AG08396 (cell line): ENCODE measurements at places on chromosomes 13 and 19.

DNA sequence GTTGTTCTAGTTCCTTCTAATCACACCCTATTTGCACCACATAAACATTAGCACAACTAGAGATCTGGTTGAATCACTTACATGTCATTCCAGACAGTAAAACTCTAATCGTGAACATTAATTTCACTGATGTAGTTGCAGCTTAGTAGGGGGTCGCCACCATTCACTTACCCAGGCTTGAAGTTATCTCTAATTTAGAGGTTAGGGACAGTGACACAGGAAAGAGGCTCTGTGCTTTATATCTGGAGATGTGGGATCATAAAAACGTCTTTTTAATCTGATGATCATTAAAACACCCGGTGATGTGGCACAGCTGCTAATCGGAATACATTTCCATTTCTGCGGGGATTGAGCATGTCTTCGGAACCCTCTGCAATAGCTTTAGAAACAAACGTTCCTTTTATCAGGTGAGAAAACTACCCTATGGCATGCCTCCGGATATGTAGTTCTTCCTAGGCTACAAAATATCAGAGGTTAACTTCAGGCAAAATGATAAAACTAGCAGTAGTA is 523.0 kb downstream of the MYO16 start:
- no peak for DNase-seq

DNA sequence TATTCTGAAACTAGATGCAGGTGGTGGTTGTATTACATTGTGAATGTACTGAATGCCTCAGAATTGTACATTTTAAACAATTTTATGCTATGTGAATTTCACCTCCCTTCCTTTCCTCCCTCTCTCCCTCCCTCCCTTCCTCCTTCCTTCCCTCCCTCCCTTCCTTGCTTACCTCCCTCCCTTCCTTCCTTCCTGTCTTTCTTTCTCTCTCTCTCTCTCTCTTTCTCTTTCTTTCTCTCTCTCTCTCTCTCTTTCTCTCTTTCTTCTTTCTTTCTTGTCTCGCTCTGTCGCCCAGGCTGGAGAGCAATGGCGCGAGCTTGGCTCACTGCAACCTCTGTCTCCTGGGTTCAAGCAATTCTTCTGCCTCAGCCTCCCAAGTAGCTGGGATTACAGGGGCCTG is 37.2 kb downstream of the IER2 start:
- no peak for DNase-seq

DNA sequence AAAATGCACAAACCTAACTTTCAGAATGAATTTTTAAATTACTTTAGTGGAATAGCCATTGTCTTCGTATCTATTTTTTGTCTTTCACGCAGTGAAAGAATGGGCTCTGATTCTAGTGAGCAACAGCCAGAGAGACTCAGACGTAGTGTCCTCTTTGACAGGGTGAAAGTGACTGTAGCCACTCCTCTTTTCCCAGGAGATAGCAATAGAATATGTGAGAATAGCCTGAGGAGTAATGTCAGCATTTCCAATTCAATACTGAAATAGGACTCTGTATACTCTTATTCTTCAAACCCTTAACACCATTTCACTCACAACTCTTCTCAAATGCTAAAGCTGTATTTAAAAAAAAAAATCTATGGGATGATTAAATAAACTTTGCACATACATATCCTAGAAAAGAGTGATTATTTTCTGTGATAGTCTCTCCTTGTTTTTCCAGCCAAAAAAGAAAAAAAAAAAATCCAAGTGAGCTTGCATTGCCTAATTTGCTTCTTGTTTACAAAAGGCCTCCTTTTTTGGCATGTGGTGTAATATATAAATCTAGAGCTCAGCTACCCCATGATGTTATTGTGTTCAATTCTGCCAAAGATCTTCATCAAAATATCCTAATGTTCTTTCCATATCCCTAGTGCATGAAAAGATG is 626.1 kb upstream of the SLITRK6 start:
- no peak for DNase-seq

GRCh38 chr13:97967948-97968347 is 14.5 kb downstream of the IPO5 start:
- no peak for DNase-seq

DNA sequence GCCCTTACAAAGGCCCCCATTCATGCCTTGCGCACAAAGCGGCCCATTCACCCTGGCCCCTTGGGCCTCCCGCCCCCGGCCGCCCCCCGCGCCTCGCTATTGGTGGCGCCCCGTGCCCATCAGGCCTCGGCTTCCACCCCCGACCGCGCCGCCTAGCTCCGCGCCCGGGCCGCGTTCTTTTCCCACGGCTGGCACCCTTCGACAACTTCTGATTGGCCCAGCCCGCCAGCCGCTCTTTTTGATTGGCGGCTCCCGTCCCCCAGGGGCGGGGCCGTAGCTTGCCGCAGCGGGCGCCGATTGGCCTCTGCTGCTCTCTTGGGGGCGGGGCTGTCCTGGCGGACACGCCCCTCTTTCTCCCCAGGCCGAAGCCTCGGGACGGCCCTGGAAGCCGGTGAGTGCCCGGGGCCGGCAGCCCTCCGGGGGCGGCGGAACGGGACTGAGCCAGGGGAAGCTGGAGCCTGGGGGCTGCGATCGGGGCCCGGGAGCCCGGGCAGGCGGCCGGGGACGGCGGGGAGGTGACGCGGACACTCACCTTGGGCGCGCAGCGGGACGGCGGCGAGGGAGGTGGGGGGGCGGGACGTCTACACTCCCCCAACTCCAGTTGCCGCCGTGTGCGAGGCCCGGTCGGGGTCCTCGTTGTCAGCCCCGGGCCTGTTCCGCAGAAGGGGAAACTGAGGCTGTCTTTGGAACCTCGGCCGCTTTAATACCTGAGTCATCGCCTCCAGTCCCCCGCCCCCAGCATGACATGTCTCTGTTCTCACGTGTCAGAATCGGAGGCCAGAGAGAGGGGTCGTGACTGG is at the start of gene MYH14:
MYH14 (plus strand) TSS at position 342 of the 800 bp plus-strand sequence. CDS start 6,744 bp downstream, outside the sequence.
- peak; percentile 73 for DNase-seq

DNA sequence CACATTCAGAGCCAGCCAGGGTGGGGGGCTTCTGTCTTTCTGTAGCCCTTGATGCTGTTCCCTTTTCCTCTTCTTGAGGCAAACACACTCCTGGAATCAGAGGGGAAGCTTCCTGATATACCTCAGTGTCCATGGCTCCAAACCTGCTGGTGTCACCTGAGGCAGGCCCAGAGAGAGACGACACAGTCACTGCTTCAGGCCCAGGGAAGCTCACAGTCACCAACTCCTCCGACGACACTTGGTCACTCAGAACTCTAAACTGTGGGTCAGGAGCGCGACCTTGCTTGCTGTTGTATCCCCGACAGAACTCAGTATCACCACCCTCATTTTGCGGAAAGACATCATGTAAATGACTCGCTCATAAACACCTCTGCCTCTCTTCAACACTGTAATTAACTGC is 1.1 kb downstream of the ATP13A1 start:
- no peak for DNase-seq

DNA sequence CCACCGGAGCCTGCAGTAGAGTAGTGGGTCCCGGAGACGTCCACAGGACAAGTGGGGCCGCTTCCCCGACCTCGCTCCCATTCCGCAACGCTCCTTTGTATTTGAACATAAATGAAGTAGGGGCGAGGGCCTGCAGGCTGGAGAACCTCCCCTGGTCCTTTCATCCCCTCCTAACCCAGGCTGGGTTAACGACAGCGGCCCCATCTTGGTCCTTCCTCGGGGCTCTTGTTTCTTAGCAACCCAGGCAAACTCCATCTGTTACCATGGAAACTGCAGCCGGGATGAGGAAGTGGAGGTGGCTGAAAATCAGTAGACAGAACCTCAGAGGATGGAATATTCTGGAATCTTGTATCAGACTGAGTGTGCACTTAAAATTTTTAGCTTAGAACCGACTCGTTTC is 132.6 kb upstream of the USP29 start:
- DNase-seq, result no peak

DNA sequence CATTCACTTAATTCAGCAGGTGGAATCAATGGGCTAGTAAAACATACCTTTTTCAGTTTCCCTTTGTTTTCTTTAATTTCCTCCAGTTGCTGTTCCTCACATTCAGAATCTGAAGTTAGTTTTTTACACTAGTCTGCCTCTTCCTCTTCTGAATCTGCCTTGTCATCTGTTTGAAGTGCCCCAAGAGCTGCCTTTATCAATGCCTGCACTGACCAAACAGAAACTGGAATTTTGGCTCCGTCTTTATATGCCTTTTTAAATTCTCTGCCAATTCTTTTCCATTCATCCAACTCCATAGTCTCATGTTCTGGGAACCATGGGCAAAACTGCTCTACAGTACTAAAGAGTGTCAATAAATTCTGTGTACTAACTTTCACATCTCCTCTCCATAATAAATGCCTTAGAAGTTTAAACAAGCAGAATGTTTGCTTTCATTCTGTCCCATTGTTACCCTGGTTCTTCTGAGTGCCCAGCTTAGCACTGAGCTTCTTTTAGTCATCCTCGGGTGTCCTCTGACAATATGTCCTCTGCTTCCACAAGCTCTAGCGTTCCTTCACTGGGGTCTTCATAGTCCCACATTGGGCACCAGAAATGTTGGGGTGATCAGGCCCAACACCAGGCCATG is 154.2 kb downstream of the ZNF486 start:
- DNase-seq, result no peak

DNA sequence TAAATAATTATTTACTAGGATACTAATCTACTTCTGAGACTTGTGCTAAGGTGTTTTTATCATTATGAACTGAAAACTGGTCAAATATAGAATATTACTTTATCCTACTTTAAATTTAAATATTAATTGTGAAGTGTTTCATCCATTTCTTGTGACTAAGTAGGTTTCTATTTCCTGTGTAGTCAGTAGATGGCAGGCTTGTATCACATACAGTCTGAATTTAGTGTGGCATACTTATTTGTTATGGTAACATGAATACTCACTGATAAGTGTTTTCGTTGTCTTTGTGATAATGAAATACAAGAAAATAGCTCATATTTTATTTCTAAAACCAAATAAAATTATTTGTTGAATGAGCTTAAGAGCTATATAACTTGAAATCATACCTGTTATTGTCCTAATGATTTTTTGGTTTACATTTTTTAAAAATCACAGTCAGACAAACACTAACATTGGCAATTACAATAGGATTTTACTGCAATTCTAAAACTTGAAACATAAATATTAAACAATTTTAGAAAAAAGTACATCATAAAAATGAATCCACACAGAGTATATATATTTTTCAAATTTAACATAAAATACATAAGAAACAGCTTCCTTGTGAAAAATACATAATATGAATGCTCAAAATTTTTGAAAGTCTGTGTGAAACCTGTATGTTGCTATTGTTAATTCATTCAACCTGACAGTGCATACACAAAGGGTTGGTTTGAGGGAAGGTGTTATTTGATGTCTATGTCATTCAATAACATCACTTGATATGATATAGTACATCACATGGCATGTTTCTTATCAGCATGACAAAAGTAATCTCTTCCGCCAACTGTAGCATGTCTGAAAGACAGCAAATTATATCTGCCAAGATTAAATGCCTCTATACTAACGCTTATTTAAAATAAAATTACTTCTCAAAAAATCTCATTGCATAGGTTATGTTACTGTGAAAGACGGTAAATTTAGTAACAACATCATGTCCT is 904.8 kb upstream of the PCDH20 start:
- DNase-seq, result no peak

DNA sequence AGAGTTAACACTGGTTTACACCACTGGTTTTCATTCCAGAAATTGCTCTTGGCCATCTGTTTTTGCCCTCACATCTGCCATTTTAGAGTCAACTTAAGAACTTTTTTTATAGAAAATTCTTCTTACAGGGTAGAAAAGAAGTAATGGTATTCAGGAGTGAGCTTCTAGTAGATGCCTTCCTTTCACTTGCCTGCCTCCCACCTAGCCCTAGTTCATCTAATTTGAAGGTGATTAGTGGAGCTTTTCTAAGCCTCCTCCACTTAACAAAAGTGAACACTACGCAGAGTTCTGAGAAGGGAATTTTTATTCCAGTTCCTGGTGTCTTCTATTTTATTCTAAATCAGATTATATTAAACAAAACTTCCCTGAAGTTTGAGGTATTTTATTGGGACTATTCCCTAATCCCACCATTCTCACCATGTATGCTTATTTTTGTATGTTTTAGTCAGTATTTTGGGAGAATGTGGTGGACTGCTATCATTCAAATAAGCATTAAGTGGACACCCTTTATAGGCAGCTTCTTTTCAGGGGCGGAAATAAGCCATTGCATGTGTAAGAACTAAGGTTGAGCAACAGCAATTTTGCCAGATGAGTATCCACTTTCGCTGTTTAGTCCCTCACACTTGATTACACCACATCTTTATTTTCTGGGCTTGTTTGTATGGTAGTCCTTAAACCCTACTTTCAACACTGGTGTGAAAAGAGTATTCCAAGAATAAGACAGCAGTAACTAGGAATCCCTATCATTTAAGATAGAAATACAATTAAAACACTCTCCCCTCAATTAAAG is 156.9 kb downstream of the ENOX1 start:
- no peak for DNase-seq

DNA sequence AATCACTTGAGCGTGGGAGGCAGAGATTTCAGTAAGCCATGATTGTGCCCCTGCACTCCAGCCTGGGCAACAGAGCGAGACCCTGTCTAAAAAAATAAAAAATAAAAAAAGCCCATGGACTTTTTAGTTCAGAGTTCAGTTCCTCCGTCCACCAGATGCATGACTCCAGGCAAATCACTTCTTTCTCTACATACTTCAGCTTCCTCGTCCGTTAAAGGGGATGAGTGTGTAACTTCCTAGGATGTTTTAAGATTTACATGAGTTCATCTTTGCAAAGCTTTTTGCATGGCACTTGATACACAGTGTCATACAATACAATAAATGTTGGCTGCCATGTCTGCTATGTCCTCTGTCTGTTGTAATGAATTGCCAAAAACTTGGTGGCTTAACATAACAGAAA is 10.0 kb upstream of the FFAR2 start:
- DNase-seq, result no peak

GRCh38 chr19:52248241-52248640 is 21.1 kb upstream of the ZNF766 start:
- peak; percentile 17 for DNase-seq

DNA sequence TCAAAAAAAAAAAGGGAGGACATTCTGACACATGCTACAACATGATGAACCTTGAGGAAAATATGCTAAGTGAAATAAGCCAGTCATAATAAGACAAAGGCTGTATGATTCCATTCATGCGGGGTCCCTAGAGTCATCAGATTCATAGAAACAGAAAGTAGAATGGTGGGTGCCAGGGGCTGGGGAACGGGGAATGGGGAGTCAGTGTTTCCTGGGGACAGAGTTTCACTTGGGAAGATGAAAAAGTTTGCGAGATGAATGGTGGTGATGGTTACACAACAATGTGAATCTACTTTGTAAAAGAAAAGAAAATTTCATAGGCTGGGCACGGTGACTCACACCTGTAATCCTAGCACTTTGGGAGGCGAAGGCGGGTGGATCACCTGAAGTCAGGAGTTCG is 6.1 kb upstream of the CLEC4G start:
- no peak for DNase-seq

DNA sequence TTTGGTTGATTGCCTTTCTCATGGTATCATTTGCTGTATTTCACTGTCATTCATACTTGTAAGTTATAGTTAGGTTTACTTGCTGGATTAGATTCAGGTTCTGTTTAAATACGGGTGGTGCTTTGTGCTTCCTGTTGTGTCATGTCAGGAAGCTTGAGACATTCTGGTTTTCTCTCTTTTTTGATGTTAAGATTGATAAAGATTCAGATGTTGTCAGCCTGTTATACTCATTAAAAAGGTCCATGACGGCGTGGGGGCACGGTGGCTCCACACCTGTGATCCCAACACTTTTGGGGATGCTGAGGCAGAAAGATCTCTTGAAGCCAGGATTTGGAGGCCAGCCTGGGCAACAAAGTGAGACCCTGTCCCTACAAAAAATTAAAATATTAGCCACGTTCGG is 45.7 kb downstream of the NAA16 start:
- no peak for DNase-seq
